ENCODE measurements at places on chromosomes 1 and 21. TPM values are rescaled to one million over a fixed set of nuclear protein-coding genes. Genes with fewer than 3 reads are reported as not detected.

The C1orf141 gene
- not detected for total RNA-seq

The RABGGTB gene
- 54.9 TPM for total RNA-seq

The FAM167B gene
- total RNA-seq: 1.7 TPM

The PRR9 gene
- not detected for total RNA-seq

The FMOD gene
- 33.3 TPM for total RNA-seq

The B3GALT5 gene
- total RNA-seq: 1.1 TPM

The OXCT2 gene
- total RNA-seq: 1.5 TPM

The OSCP1 gene
- total RNA-seq: 9.8 TPM

The ATP5PF gene
- 150 TPM for total RNA-seq

The FTCD gene
- total RNA-seq: 1.5 TPM

The HIVEP3 gene
- 2.0 TPM for total RNA-seq

The NECTIN4 gene
- not detected for total RNA-seq

Measured in gastroesophageal sphincter (tissue), 4 donors.